Sigmoid colon (tissue), 7 donors: ENCODE measurements at places on chromosomes 11 and 22. TPM values are rescaled to one million over a fixed set of nuclear protein-coding genes. Genes with fewer than 3 reads are reported as not detected.

Gene OR8D1
- polyA plus RNA-seq = not detected

Gene AMPD3
- polyA plus RNA-seq = 5.1 TPM

Gene LIPT2
- 2.1 TPM for polyA plus RNA-seq

Gene ARVCF
- polyA plus RNA-seq = 3.9 TPM

Gene HSD17B12
- 23.4 TPM for polyA plus RNA-seq

Gene IL10RA
- polyA plus RNA-seq = 4.2 TPM

Gene FBXO7
- polyA plus RNA-seq = 73.9 TPM

Gene CSTPP1
- 26.8 TPM for polyA plus RNA-seq

Gene TTC28
- polyA plus RNA-seq = 1.8 TPM

Gene AGBL2
- polyA plus RNA-seq = 0.92 TPM

Gene TMEM25
- polyA plus RNA-seq = 2.5 TPM

Gene DGCR6
- 0.73 TPM for polyA plus RNA-seq

Gene TRIM48
- polyA plus RNA-seq = not detected

Gene RIC3
- 0.23 TPM for polyA plus RNA-seq

Gene KCNJ11
- 0.60 TPM for polyA plus RNA-seq

Gene GALNT18
- 11.1 TPM for polyA plus RNA-seq

Gene CD6
- polyA plus RNA-seq = 14.1 TPM

Gene C11orf24
- 70.3 TPM for polyA plus RNA-seq

Gene CBLIF
- not detected for polyA plus RNA-seq

Gene OR10D3
- not detected for polyA plus RNA-seq

Gene HORMAD2
- not detected for polyA plus RNA-seq

Gene B4GALNT4
- 7.6 TPM for polyA plus RNA-seq

Gene OR4X1
- polyA plus RNA-seq = not detected

Gene CELSR1
- polyA plus RNA-seq = 5.0 TPM

Gene SCUBE2
- 3.4 TPM for polyA plus RNA-seq

Gene TSPAN18
- 8.0 TPM for polyA plus RNA-seq

Gene PPP2R5B
- polyA plus RNA-seq = 18.1 TPM

Gene SLC22A25
- not detected for polyA plus RNA-seq

Gene POU2F3
- polyA plus RNA-seq = 1.3 TPM

Gene MS4A2
- polyA plus RNA-seq = 0.60 TPM

Gene OR4A16
- not detected for polyA plus RNA-seq

Gene P2RY6
- polyA plus RNA-seq = 2.4 TPM

Gene MYO7A
- 2.1 TPM for polyA plus RNA-seq

Gene ESAM
- polyA plus RNA-seq = 14.9 TPM

Gene OR4D6
- not detected for polyA plus RNA-seq

Gene LARGE1
- 5.8 TPM for polyA plus RNA-seq

Gene ALDH3B2
- polyA plus RNA-seq = not detected

Gene GAL
- polyA plus RNA-seq = not detected

Gene MIOX
- not detected for polyA plus RNA-seq

Gene OR5T1
- not detected for polyA plus RNA-seq

Gene SESN3
- polyA plus RNA-seq = 2.1 TPM

Gene OR2AG1
- not detected for polyA plus RNA-seq

Gene OR10A4
- not detected for polyA plus RNA-seq

Gene MS4A15
- not detected for polyA plus RNA-seq

Gene TYR
- polyA plus RNA-seq = not detected

Gene KCNE3
- polyA plus RNA-seq = 22.0 TPM

Gene MUC5AC
- polyA plus RNA-seq = under 0.01 TPM

Gene CABP2
- polyA plus RNA-seq = not detected

Gene FAM118B
- 54.3 TPM for polyA plus RNA-seq

Gene APOC3
- polyA plus RNA-seq = 4.4 TPM

Gene SHANK3
- polyA plus RNA-seq = 6.6 TPM

Gene DUSP8
- 7.0 TPM for polyA plus RNA-seq

Gene CEP126
- polyA plus RNA-seq = 3.6 TPM

Gene TP53AIP1
- 0.16 TPM for polyA plus RNA-seq

Gene UBQLNL
- not detected for polyA plus RNA-seq

Gene SLC22A12
- polyA plus RNA-seq = not detected

Gene C22orf15
- polyA plus RNA-seq = not detected

Gene TMPRSS13
- 1.6 TPM for polyA plus RNA-seq

Gene NLRP14
- polyA plus RNA-seq = 0.01 TPM
